ENCODE measurements at places on chromosomes 2 and 18.

DNA sequence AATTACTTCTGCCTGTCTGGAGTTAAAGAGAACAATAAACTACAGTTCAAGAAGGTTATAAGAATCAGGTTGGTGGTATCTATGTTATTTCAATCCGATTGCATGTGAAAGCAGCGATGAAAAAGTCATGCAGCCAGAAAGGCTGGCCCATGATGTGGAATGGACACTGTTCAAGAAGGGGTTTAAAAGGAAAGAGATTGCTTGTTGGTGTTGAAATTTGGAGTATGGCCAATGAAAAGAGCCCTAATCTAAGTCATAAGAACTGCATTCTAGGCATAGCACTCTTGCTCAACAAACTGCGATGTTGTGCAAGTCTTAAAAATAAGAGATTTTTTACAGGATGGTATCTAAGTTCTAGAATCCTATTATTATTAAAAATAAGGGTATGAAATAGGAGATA is 61.3 kb downstream of the EFEMP1 start:
- no peak for DNase-seq

DNA sequence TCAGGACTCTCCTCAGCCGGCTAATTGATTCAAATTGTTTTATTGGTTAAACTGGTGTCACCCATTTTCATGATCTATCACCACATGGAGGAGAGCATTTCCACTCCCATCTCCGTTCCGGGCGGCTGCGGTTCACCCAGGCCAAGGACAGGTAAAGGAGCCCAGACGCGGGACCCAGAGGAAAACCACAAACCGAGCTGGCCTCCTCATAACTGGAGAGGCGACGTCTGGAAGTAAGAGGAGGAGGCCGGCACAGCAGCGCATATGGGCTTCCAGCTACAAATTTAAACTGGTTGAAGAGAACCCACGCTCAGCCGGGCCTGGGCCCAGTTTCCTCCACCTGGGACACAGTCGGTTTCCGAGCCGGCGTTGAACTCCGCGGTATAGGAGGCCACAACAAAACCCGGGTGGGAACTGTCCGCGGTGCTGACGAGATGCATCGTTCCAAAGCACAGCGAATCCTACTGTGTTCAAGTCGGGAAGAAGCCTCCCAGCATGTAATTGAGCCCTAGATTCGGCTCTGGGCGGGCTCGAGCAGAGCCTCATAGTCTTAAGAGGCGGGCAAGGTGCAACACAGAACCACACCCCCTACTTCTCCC is 3.0 kb upstream of the SKOR2 start:
- DNase-seq, result no peak

DNA sequence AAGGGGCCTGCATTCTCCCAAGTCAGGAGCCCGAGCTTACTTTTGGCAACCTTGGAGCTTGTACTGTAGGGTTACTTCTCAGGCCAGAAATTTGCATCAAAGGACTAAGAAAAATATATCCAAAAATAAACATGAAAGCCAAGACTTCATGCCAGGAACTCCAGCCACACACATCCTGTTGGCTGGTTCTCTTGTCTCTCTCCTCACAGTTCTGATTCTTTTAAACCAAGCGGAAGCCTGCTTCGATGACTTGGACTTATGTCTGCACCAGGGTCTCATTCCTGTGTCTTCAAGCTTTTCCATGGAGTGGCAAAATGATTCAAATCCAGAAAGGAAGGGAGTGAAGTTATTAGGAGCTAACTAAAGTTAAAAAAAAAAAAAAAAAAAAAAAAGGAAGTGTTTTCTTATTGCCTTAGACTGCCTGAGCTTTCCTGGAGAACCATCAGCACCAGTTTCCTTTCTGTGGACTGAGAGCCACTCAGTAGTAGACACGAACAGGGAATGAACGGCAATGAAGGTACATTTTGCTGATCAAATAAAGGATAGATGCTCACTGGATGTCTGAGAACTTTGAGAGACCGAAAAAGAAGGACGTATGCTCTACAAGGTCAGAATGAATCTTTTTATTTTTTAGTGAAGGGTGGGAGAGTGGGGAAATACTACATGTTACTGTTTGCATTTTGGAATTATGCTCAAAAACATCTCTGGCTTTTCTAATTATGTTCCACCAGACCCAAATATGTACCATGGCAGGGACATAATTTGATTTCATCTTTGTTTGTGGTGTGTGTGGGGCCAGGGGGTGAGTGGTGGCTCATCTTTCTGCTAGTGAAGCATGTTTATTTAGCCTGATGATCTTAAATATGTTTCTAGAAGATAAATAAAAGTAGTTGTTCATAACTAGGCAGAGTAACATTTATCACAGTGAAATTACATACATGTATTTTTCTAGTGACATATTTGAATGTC is 86.0 kb downstream of the RAPGEF4 start:
- no peak for DNase-seq

- DNase-seq, result peak; percentile 35
Measured at GRCh38 chr2:219308142-219309101, 779 bp downstream of the PTPRN start.

GRCh38 chr2:111664275-111664850 is 219.6 kb downstream of the ANAPC1 start:
- no peak for DNase-seq

DNA sequence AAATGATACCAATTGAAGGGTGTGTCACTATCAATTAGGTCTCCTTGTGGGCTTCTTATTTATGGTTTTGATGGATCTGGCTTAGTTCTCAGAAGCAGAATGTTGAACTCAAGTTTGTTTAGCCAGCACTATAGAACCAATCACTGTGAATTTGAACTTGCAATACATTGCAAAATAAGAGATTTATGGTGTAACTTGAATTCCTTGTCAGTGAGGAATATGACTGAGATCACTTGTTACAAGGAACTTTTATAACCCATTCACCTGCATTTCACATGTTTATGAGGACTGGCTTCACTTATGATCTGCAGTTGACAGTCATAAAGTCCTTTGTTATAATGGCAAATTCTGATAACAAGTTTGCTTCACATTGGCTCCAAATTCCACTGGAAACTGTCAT is 9.8 kb downstream of the GATA6 start:
- DNase-seq, result no peak

- DNase-seq, result no peak
Measured at GRCh38 chr2:218366621-218367414, 10.2 kb downstream of the CATIP start.

GRCh38 chr2:169892951-169893350 is 65.7 kb downstream of the UBR3 start:
- no peak for DNase-seq

GRCh38 chr2:60992985-60993392 is 24.5 kb upstream of the PEX13 start:
- no peak for DNase-seq
